Epithelial cell of esophagus (primary cell): ENCODE measurements at places on chromosomes 7 and 10.
A peak's percentile ranks its signal among the peaks of the same experiment; 100 is the strongest.

GRCh38 chr10:29628311-29628710, 6.5 kb downstream of the SVIL start:
- DNase-seq: no peak

- no peak for DNase-seq
These were observed 431.2 kb downstream of the PAXIP1 start for GRCh38 chr7:154571772-154572171.

- no peak for DNase-seq
These were observed 62.5 kb downstream of the GATA3 start for GRCh38 chr10:8116926-8117493.

DNA sequence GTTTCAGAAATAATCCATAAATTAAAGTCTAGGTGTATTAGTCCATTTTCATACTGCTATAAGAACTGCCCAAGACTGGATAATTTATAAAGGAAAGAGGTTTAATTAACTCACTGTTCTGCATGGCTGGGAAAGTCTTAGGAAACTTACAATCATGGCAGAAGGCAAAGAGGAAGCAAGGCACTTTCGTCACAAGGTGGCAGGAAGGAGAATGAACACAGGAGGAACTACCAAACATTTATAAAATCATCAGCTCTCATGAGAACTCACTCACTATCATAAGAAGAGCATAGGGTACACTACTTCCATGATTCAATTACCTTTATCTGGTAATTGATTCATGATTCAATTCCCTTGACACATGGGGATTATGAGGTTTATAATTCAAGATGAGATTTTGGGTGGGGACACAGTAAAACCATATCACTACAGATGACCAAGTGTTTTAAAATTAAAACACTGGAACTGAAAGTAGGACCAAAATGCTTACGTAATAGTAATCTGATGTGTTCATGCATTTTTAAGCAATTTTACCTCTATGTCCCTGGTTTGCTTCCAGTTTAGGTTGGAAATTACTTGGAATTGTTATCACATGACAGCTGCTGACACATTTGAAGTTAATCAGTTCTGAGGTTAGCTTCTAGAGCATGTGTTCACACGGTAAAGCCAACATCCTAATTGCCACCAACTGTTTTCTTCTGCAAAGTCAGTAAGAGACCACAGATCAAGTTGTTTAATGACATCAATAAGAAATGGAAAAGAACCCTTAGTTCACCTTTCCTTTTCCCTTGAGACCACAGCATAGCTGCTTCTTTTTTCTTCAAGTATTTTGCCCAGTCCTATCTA, 48.4 kb upstream of the SEMA3C start:
- no peak for DNase-seq

GRCh38 chr7:129883151-129883550, 69.6 kb downstream of the UBE2H start:
- no peak for DNase-seq

DNA sequence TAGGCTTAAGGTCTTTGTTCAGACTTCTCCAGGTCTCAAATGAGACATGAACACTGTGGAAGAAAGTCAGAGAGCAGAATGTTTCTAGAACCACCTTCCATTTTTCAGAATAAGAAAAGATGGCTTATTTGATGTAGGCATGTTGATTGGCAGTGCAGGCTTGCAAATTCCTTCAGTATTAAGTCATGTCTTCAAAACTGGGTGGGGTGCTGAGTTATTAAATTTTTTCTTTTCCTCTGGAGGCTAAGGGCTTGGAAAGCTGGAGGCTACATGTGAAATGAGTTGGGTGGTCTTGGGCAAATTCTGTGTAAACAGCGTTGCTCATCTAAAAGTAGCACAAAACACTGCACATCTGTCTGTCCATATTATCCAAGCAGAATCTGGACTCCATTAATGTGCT, 62.8 kb downstream of the PRTFDC1 start:
- DNase-seq: peak; percentile 62

DNA sequence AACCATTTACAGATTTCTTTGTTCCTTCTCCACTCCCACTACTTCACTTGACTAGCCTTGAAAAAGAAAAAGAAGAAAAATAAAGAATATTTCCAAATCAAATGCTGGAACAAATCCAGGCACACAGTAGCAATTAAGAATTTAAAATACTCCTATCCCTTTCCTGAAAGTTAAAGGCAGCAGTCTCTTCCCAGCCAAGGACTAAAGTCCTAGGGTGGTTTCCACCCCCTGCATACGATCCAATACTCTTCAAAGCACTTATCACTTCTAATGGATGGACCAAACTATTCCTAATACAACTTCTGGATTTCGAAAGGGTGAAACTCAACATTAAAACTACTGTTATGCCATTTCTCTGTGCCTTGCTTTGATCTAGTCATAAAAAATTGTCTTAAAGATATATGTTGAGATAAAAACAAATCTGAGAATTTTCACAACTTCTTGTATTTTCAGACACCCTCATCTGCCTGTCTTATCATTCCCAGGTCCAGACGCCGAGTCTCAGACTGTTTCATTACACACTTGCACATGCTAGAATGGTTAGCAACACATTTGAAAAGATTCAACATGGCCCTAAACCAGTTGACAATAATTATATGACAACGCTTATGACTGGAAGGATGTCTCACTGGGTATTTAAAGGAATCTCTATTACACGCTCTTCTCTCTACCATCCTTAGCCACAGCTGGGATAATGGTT, 13.4 kb downstream of the ELMO1 start:
- DNase-seq: no peak

GRCh38 chr7:150586785-150587152, 19.6 kb downstream of the GIMAP4 start:
- DNase-seq: no peak

DNA sequence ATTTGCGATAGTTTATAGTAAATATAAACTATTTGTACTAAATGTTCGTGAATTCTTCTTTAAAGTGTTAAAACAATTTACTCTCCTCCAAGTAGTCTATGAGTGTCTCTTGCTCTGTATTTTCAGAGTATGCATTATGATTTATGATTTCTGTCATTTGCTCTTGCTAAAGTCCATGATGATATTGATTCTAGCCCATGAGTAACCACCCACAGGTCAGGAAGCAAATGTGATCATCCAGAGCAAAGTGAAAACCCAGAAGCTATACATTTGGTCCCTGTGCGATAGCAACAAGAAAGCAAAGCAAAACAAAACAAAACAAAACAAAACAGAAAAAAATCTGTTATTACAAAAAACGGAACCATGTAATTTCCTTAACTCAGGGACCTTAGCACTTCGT, 225.9 kb downstream of the HDAC9 start:
- no peak for DNase-seq

DNA sequence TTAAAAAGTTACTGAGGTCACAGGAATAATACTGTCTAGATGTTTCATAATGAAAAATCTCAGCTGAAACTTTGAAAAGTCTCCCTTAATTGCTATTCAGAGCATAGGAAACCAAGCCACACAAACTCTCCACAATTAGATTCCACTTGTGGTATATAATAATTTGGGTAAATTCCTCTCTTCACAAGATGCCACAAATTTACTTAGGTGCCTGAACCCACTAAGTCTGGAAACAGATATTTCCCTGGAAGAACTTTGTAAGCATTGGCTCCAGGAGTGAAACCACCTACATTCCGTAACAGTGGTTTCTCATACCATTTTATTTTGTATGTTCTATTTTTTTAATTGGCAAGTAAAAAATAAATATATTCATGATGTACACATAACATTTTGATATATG, 493.4 kb downstream of the SEMA3D start:
- no peak for DNase-seq

DNA sequence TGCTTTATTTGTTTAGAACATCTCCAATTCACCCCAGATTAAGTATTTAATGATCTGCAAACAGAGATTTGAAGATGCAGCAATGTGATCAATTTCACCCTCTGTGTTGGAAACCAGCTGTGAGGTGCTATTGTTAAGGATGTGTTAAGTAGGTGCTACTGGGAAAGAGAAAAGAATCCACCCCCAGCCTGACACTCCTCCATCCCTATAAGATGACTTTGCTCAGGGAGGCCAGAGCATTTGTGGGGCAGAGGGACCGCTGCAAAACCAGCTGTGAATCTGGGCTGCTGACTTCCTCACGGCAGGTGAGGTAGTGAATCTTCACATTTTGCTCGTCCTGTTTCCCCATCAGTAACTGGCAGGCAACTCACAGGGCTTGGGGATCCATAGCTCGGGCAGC, 297.5 kb downstream of the GFRA1 start:
- DNase-seq: no peak

DNA sequence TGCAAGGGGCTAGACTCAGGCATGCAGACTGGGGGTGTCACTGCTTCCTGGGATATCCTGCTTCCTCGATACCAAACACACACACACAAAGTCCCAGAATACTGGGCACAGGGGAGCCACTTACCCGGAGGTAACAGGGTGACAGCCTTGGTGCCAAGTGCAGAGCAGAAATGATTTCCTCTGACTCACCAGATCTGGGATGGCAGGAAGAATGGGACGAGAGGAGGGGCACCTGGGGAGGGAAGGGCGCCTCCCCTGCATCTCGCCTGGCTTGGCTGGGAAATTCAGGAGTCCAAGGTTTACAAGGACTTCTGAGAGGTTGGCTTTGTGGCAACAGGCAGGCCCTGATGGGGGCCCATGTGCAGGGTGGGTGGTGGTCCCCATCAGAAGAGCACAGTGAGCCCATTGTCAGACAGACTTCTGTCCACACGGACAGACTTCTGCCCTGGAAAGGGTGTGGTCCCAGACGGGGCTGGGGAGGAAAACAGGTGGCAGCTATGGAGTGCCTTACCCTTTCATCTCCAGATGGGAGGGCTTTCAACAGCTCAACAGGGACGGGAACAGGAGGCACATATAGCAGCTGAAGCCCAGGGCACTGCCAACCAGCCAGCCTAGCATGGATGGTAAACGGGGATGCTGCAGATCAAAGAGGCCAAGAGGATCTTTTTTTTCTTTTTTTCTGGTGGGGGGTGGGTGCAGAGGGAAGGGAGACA, 9.7 kb upstream of the CCL24 start:
- no peak for DNase-seq

DNA sequence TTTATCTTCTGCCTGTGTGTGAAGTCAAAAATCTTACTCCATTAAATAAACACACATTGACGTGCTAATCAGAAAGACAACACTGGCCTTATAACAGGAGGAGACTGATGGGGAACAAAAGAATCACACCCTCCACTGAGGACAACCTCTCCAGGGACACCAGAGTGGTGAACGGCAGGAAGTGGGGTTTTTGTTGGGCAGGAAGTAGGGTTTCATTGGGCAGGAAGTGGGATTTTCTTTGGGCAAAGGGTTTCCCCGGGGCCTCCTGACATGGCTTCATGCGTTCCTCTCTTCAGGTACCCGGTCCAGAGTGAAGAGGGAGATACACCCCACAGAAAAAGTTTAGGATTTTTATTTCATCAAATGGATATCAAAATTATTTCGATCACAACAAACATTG, 30.6 kb downstream of the ADARB2 start:
- no peak for DNase-seq

DNA sequence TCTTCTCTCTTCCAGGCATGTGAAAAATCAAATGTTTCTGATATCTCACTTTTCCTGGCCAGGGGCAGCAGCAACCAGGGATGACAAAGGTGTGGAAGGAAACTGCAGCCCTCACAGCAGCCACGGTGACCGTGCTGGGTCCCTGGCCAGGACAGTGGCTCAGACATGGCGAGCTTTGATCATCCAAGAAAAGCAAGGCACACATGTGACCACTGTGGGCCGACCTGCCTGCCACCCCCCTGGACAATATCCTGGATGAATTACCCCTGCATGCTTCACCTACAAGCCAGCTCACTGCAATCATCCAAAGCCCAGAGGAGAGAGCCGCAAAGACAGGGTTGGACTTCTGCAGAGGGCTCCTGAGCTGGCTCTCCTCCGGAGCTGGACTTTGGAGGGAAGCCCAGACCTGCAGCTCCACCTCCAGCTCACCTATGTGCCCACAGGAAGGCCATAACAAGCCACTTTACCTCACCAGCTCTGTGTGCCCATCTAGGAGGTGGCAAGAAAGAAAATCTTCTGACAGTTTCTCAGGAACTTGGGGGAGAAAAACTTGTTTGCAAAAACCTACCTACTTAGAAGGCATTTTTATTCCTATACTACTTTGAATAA, 2.7 kb downstream of the CHST15 start:
- no peak for DNase-seq

- no peak for DNase-seq
These were observed 197.8 kb downstream of the CELF2 start for GRCh38 chr10:11215471-11215870.

- DNase-seq: peak; percentile 66
These were observed 2.5 kb upstream of the TNRC18 start for GRCh38 chr7:5426226-5426475.

GRCh38 chr7:15647309-15647708, 39.2 kb downstream of the MEOX2 start:
- no peak for DNase-seq

DNA sequence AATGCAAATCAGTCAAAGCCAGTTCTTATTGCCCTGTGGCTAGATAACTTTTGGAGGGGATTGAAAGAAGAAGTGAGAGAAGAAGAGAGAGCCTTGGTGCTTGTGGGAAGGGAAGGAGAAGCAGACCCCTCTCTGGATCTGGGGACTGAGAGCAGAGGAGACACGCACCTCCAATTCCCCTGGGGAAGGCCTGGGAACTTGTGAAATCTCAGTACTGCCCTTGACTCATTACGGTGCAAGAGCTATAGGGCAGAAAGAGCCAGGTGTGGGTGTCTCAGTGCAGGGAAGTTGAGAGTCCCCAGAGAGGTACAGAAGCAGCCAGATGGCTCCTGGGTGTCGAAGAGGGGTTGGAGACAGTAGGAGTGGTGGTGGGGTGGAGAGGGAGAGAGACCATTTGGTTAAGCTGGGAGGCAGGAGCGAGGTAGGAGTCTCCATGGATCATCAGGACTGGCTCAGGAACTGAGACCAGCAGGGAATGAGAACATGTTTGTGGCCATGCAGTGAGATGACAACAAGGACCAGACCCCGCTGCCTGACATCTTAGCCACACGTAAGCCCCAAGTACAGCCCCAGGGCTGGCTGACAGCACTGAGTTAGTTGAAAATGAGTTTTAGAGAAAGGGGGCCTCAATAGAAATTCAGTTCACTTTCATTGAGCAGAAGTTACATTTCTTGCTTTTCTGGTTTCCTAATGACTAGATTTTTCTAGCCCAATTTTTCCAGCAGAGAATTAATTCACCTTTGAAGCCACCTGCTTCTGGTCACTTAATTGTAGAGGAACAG, 238.2 kb downstream of the BUB3 start:
- no peak for DNase-seq

DNA sequence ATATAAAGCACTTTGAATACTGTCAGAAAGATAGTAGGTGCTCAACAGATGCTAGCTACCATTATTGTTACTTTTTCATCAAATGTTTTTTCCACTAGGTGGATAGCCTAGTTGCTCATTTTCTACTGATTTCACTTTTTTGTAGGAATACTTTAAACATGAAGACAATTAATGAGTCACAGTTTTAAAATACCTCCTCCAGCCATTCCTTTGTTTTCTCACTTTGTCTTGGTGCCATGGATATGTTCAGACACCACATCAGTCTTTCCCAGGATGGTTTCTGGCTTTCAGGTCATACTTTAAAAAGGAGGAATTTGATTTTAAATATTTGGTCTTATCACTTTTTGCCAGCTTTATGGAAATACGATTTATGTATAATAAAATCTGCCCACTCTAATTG, 147.1 kb upstream of the MGMT start:
- DNase-seq: peak; percentile 9
